GM23248 (cell line): ENCODE measurements at places on chromosomes 12 and 14. TPM values are rescaled to one million over a fixed set of nuclear protein-coding genes. Genes with fewer than 3 reads are reported as not detected.

- DNase-seq: no peak
These were observed 97.1 kb downstream of the PRIMA1 start for GRCh38 chr14:93691042-93691780.

GRCh38 chr14:99522457-99522891 lies 41.3 kb downstream of the CCNK start:
- DNase-seq: peak; percentile 89

DNA sequence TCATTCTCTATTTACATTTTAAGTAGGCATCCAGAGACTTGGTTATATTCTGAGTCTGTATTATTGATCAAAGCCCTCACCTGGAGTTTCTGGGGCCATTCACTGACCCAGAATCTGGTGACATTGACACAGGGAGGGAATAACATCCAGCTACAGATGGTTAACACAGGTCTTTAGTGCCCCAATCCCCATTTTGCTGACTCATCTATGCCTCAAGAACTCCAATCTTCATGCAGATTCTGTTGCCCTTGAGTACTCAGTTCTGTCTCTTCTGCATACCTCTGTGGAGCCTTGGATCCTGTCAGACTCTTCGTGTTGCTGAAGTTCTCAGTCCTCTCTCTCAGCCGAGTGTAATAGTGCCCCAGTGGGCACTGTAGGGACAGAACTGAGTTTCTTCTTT lies 208.9 kb downstream of the RGS6 start:
- no peak for DNase-seq

GRCh38 chr12:65821336-65821735 lies 2.9 kb upstream of the HMGA2 start:
- DNase-seq: peak; percentile 49

DNA sequence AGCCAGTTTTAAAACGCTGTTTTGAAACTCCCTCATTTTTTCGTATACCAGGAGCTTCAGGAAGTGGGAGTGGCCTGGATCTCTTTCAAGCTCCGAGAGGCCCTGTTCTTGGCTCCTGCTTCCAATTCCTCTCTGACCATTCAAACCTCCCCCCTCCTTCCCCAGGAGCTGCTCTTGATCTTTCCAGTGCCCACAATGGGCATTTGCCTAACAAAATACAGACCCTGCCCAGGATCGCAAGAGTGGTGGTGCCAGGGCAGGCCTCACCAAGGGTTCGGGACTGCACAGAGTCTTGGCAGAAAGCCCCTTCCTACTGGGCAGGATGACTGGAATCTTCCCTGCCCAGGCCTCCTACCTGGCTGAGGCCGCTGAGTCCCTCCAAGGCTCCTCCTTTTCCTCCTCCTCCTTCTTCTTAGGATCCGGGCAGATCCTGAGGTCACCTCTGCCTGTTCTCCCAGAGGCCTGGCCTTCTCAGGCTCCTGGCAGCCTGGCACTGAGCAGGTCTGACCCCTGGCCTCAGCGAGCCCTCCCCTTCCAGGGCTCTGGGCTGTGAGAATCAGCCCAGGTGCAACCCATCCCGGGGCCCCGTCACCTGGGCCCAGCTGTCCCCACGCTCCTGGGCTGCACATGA lies 46.9 kb upstream of the NOS1 start:
- peak; percentile 45 for DNase-seq

GRCh38 chr12:112514456-112514855 lies 95.7 kb downstream of the PTPN11 start:
- no peak for DNase-seq

- no peak for DNase-seq
These were observed 9.9 kb downstream of the CCDC175 start for GRCh38 chr14:59566725-59567124.

GRCh38 chr14:22600027-22600426 lies 1.9 kb downstream of the ABHD4 start:
- no peak for DNase-seq

GRCh38 chr14:55688566-55688965 lies 108.6 kb downstream of the KTN1 start:
- DNase-seq: no peak

DNA sequence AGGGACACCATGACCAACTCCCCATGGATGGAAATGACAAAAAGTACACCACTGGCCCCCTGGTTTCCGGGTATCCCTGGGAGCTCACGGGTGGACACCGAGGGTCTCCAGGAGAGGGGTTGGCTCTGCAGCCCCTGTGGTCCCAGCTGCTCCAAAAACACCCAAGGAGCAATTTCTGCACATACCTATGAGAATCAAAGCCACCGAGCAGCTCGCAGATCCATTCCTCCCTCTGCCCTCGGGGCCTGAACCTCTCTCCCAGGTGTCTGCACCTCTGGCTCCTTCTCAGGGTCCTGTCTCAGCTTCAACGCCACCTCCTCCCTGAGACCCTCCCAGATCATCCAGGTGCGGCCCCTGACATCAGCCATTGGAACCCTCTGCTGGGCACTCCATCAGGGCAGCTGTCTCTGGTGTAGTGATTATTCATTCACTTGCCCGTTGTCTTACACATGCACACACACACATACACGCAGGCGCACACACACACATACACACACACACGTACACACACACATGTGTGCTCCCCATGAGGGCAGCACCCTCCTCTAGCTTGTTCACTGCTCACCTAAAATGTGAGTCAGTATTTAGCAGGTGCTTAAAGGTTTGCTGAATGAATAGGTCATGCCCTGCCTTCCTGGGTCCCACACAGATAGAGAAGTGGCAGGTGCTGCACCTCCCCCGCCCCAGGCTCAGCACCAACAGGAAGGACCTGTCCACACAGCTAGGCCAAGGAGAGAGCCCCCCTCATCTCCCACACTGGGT lies 5.9 kb downstream of the RIMBP2 start:
- no peak for DNase-seq

GRCh38 chr14:97283426-97283825 lies 486.2 kb downstream of the VRK1 start:
- no peak for DNase-seq

Gene CEP290
- total RNA-seq: 6.4 and 18.6 TPM in 2 replicates

Gene LMNTD1
- 0.13 and 0.43 TPM in 2 replicates for total RNA-seq

Gene KLRD1
- total RNA-seq: 0.11 and 0.13 TPM in 2 replicates

Gene TAS2R19
- 2.6 and 3.7 TPM in 2 replicates for total RNA-seq
